ENCODE measurements at places on chromosomes 16 and 17.
A peak's percentile ranks its signal among the peaks of the same experiment; 100 is the strongest.

DNA sequence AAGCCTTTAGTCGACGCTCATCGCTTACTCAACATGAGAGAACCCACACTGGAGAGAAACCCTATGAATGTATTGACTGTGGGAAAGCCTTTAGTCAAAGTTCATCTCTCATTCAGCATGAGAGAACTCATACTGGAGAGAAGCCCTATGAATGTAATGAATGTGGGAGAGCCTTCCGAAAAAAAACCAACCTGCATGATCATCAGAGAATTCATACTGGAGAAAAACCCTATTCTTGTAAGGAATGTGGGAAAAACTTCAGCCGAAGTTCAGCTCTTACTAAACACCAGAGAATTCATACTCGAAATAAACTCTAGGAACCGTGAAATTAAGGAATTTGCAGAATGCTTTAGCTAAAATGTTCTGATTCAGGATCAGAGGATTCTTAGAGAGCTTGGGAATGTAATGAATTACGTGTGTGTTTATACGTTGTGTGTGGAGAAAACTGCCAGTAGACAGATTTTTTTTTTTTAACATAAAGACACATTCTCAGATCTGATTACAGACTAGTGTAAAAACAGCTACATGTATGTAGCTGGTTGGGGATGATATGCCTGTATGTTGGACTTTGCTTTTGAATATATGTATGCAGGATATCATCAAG is 25.4 kb downstream of the ZFP90 start:
- DNase-seq = no peak

GRCh38 chr17:66740226-66740625 is 94.7 kb upstream of the CACNG5 start:
- DNase-seq = no peak

DNA sequence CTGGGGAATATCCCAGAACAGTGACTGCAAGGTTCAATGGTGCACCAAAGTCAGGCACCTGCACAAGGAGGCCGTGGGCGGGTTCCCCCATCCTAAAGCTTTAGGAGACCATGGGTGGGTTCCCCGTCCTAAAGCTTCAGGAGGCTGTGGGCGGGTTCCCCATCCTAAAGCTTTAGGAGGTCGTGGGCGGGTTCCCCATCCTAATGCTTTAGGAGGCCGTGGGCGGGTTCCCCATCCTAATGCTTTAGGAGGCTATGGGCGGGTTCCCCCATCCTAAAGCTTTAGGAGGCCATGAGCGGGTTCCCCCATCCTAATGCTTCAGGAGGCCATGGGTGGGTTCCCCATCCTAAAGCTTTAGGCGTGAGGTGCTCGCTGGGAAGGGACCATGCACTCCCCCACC is 313.3 kb downstream of the FOXL1 start:
- no peak for DNase-seq

DNA sequence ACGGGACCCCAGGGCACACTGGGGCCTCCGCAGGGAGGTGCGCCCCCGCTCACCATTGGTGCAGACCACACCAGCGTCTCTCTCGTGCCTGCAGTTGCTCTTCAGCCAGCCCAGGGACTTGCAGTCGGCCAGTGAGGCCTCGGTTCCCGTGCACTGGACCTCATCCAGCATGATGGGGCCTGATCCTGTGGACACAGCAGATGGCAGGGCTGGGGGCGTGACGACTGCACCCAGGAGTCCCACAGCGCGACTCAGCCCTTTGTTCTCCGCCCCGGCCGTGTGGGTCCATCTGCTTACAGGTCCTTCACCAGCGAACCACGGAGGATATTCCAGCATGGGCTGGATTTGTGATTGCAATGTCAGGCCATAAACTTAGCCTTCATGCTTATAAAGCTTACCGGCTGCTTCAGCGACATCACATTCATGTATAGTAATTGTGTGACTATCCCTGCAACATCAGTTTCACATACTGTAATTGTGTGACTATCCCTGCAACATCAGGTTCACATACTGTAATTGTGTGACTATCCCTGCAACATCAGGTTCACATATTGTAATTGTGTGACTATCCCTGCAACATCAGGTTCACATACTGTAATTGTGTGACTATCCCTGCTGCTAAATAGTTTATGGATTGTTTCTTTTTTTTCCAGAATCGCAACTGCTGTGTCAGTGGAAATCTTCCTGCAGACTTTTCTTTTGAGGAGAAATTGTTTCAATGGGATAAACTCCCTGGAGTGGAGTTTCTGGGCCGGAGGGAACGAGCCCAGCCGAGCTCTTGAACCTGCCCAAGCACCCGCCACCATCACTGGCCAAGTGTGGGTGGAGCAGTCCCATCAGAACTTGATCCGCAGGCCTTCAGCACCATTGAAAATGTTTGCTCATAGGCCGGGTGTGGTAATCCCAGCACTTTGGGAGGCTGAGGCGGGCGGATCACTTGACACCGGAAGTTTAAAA is 4.8 kb downstream of the LGALS3BP start:
- no peak for DNase-seq

DNA sequence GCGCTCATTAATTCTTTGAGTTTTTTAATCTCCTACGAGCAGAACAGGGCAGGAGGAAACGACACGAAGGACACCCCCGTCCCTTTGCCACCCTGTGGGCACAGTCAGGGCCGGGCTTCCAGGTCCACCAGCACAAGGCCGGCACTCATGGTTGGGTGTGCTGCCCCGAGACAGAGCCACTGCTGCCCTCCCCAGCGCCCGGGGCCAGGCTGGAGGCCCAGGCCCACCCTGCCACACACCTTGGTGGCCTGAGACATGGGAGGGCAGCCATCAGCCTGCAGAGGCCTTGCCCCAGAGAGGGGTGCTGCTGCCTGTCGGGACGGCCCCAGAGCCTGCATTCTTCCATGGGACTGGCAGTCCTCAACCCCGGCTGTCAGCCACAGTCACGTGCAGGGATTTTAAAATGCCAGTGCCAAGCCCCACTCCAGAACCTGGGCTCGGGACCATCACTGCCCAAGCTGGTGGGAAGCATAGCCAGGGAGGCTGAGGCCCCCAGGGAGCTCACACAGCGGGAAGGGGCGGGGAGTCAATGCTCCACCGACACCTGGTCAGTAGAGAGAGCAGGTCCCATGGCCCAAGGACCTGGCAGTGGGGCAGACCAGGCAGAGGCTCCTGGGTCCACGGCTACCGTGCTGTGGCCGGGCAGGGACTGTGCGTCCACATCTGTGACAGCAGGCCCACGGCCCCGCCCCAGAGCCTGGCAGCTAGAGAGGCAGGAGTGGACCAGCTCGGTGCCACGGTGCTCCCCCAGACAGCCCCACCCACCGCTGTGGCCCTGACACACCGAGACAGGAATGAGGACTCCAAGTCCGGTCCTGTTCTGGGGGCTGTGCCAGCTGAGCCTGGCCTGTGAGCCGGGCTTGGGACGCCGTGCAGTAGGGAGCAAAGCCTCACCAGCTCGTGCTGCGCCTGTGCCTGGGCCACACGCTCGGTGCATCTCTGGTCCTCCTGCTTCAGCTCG is 27.5 kb downstream of the CEP131 start:
- no peak for DNase-seq

- no peak for DNase-seq
These were observed 15.3 kb upstream of the SEC14L1 start for GRCh38 chr17:77125432-77125901.

GRCh38 chr16:2091547-2092255 is 43.9 kb downstream of the TSC2 start:
- DNase-seq = no peak

- no peak for DNase-seq
These were observed 908 bp downstream of the CALB2 start for GRCh38 chr16:71359431-71359830.

GRCh38 chr16:57947261-57947660 is 23.7 kb downstream of the CNGB1 start:
- DNase-seq = no peak

DNA sequence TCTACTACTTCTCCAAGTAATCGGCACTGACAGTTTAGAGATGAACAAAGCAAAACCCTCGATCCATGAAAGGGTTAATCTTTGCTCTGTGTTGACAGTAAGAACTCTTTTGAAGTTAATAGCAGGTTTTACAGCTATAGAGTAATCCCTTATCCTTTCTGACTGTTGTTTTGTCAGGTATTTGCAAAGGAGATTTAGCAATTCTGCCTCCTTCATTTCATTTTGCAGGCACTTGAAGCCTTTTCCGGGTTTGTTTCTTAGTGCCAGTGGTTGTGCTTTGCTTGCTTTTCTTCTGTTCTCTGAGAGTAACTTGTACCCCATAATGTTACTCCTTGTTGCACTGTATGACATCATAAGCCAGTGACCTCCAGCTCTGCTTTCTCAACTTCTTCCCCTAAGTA is 64.5 kb downstream of the TANGO6 start:
- no peak for DNase-seq

DNA sequence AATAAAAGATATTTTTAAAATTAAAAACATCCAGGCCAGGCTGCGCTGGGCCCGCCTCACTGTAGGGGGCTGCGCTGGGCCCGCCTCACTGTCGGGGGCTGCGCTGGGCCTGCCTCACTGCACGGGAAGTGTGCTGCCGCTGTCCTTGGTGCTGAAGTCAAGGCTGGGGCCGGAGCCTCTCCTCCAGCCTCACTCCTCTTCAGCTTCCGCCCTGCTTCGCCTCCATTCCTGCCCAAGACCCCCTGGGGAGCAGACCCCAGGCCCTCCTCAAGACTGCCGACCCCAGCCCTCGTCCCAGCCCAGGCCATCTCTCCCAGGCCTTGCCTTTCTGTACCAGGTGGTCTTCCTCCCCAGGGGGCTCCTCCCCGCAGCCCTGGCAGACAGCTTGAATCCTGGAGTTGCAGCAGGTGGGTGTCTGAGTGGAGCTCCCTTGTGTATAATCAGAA is 26.2 kb downstream of the ENDOV start:
- peak; percentile 17 for DNase-seq

DNA sequence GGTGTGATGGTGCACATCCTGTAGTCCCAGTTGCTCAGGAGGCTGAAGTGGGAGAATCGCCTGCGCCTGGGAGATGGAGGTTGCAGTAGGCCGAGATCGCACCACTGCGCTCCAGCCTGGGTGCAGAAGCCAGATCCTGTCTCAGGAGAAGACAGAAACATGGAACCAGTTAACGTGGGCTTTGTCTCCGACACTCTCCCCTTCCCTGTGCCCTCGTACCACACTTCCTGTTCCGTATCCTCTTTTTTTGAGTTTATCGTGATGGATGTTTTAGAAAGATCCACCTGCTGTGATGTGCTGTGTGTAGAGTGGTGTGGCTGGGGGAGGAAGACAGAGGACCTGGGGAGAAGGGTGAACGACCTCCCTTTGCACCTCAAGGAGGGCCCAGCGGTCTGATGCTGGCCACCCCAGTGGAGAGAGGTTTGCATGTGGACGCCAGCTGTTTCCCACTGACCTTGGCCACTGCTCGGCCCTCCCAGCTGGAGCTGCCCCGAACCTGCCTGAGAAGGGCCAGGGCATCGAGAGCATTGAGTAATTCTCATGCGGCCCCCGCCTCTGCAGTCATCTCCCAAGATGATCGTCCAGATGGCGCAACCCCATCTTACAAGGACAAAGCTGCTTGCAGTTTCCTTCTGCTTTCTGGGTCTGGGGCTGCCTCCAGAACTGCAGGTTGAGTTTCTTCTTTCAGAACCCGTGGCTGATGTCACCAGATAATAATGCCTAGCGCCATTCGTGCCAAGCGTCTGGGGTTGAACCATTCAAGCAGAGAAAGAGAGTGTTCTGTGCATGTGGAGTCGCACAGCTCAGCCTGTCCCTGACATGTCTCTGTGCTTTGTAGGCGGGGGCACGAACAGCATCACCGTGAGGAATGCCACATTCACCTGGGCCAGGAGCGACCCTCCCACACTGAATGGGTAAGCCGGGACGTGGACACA is 126.3 kb downstream of the ABCC1 start:
- no peak for DNase-seq

DNA sequence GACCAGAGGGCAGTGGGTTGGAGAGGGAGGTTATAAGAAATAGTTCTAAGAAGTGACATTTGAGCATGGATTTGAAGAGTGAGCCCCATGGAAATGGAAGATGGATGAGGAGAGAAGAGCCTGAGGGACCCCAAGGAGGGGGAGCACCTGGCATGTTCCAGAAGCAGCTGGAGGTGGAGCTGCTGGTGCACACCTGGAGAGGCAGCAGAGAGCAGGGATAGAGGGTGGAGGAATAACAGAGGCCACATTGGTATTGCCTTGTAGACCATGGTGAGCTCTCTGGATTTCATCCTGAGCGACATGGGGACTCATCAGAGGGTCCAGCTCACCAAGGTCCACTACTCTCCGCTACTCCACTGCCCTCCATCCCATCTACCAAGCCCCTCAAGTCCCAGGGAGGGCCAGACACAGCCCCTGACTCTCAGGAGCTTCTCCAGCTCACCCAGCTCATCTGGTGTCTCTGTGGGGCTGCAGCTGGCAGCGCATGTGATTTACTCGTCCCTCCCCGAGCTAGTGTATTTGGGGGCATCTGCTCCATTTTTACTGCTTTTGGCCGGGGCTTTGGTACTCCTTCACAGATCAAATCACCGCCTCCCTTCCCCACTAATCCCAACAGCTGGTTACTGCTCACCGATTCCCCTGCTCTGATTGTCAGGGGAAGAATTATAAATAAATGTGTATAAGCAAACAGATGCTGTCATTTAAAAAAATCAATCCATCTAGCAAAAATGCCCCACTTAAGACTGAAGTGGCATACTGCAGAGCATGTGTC is 22.1 kb upstream of the KDM8 start:
- DNase-seq = no peak

GRCh38 chr16:22190081-22190775 is 15.8 kb upstream of the EEF2K start:
- peak; percentile 90 for DNase-seq

DNA sequence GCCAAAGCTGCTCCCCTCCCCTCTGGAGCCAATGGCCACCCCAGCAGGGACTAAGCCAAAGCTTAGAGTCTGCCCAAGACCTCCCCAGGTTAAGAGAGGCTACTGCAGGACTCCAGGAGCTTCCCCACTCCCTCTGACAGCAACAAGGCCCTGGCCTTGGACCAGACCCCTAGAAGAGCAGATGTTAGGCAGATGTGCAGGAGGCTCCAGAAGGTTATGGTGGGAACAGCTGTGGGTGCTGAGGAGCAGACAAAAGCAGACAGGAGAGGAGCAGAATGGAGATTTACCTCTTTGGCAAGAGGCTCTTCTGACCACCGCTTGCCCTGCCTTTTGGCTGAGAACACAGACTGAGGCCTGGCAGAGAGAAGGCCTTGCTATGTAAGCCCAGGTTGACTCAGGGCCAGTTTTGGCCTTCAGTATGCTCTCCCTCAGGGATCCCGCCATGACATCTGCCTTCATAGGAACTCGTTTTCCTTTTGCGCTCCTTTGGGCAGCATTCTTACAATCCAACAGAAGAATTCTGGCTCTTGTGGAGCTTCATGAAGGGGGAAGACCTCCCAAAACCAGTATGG is 113.0 kb downstream of the RBFOX3 start:
- no peak for DNase-seq

GRCh38 chr16:48433850-48434530 is 48.8 kb upstream of the SIAH1 start:
- no peak for DNase-seq
